ENCODE measurements at places on chromosomes 16 and 17.

DNA sequence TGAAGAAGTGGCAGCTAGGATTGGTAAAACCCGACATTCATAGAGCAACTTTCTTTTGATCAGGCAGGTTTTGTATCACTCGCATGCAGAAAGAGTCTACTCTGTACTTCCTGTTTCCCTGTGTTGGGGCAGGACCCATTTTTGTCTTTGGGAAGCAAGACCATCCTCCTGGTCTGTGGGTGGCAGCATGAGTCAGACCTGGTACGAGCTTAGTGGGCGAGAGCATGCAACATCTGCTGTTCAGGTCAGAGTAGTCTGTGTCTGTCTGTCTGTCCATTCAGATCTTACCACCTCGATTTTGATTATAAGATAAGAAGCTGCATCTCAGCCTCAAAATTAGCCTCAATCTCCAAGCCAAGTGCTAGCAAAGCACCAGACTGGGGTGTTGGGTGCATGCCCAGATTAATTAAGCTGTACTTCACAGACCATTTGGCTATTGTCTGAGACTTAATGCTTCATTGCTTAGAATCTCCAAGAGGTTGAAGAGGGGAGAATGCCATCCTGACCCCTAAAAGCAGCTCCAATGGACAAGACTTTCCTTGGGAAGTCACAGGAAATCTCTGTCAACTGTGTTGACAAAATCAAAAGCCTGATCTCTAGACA is 110.9 kb downstream of the XYLT1 start:
- peak; percentile 86 for DNase-seq

- DNase-seq: no peak
Measured at GRCh38 chr16:11699234-11699894, 31.1 kb downstream of the SNN start.

DNA sequence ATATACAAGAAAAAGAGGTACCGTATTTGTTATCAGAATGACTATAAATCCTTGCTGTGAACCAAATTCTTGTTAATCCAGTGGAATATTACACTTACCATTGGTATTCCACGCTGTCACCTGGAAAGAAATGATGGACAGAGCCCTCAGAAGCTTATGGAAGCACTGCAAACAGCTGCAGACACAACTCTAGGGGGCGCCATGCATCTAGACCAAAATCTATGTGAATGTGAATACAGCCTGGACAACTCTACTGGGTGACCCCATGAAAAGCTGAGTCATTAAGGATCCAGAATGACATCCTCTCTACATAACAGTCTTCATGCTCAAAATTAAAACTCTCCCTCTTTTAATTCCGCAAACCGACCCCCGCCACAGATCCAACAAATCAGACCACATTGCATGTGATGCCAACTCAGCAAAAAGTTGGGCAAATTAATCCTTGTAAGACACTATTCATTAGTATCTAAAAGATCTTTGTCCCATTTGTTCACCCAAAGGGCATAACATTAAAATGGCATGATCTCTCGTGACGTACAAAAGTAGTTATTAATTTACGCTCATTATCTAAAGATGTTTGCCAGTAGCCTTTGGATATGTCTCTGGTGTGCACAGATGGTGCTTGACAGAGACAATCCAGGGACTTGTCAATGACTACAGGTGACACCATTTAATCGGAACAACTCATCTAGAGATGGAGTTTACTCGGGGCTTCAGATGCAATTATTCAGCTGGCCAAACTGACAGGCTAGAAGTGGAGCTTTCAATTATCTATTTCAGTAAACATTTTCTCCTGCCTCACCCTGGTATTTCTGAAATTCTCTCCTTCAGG is 552.7 kb upstream of the PSMD7 start:
- no peak for DNase-seq

GRCh38 chr16:81522108-81522701 is 77.6 kb downstream of the CMIP start:
- DNase-seq: no peak

- no peak for DNase-seq
Measured at GRCh38 chr16:8996891-8997290, 33.2 kb upstream of the USP7 start.

DNA sequence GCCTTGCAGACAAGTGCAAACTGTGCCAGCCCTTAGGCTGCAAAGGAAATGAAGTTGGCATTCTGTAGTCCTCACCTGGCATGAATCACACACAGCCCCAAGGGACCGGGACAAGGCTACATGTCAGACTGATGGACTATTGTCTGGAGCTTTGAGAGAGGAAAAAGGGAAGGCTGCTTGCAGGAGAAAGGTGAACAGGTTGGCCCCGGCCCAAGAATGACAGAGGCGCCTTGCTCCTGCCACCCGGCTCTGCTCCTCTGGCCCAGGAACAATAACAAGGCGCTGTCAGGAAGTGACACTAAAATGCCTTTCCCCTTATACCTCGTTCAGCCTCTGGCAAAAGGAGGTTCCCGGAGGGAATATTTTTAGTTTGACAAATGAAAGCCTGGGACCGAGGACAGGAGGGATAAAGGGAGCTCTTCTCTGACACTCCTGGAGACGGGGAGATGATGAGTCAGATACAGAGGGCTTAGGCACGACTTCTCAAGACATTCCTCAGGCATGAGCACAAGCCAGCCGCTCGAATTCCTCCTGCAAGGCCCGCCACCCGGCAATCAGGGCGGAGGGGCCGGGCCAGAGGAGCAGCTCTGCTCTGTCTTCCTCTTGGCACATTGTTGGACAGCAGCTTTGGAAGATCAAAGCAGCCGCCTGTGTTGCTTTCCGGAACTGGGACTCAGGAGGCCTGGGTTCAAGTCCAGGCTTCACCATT is 105.8 kb downstream of the NOG start:
- DNase-seq: peak; percentile 51

GRCh38 chr17:48409607-48410006 is 20.4 kb downstream of the SKAP1 start:
- DNase-seq: no peak

All from DMS79 treated with DMSO at 0.1 percent for 48 hours (cell line).